ENCODE measurements at places on chromosomes 13 and 19. TPM values are rescaled to one million over a fixed set of nuclear protein-coding genes. Genes with fewer than 3 reads are reported as not detected.

ZNF491 gene
- 3.4 TPM for total RNA-seq

GADD45GIP1 gene
- total RNA-seq = 36.4 TPM

TTYH1 gene
- total RNA-seq = not detected

MCEMP1 gene
- not detected for total RNA-seq

ZNF497 gene
- 0.89 TPM for total RNA-seq

PLPPR2 gene
- 7.9 TPM for total RNA-seq

CYP2A7 gene
- total RNA-seq = not detected

TDRD12 gene
- total RNA-seq = 0.11 TPM

GGACT gene
- 3.0 TPM for total RNA-seq

SLC7A10 gene
- not detected for total RNA-seq

CXCL17 gene
- total RNA-seq = not detected

MRPS12 gene
- total RNA-seq = 31.9 TPM

NCR1 gene
- not detected for total RNA-seq

All from uterine smooth muscle cell (primary cell).